ENCODE measurements at places on chromosomes 4 and X.

GRCh38 chr4:146049802-146050201 is 111.2 kb upstream of the ZNF827 start:
- no peak for DNase-seq

- no peak for DNase-seq
Measured at GRCh38 chr4:136873555-136873954, 658.7 kb downstream of the PCDH18 start.

GRCh38 chr4:100913685-100914084 is 395.9 kb upstream of the EMCN start:
- DNase-seq, result no peak

DNA sequence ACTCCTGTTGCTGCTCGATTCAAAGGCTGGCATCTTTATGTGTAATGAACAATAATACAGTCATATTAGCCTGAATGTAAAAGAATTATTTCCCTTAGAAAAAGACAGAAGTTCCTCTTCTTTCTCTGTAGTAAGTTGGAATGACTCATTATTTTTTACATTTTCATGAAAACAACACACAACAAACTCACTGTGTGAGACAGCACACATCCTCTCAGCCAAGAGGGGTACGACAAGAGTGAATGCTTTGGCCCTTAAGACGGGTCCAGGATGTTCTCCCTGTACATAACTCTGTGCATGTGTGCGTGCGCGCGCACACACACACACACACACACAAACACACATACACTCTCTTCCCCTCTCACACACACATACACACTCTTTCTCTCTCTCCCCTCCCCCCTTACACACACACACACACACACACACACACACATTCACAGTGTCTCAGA is 72.8 kb downstream of the MANBA start:
- no peak for DNase-seq

GRCh38 chr4:184376126-184376838 is 98.1 kb downstream of the IRF2 start:
- DNase-seq, result no peak

- no peak for DNase-seq
Measured at GRCh38 chr4:134702374-134702773, 500.8 kb upstream of the PABPC4L start.

All from activated CD8-positive, alpha-beta memory T cell treated with anti-CD3 and anti-CD28 coated beads for 24 hours (primary cell).